Mononuclear cell (primary cell): ENCODE measurements at places on chromosomes 13 and 19. TPM values are rescaled to one million over a fixed set of nuclear protein-coding genes. Genes with fewer than 3 reads are reported as not detected.

Gene ABHD8
- 4.9 TPM for total RNA-seq

Gene SCGB2B2
- total RNA-seq = 0.10 TPM

Gene TMEM255B
- total RNA-seq = 0.84 TPM

Gene EDDM13
- total RNA-seq = not detected

Gene KCTD4
- total RNA-seq = not detected

Gene BTBD2
- 23.2 TPM for total RNA-seq

Gene SIGLEC9
- total RNA-seq = 9.4 TPM

Gene TMEM145
- not detected for total RNA-seq

Gene IFNL1
- not detected for total RNA-seq

Gene POLD1
- total RNA-seq = 7.7 TPM

Gene CACNG8
- not detected for total RNA-seq
